Renal pelvis (tissue), 12 donors: ENCODE measurements at places on chromosomes 5 and 9. TPM values are rescaled to one million over a fixed set of nuclear protein-coding genes. Genes with fewer than 3 reads are reported as not detected.

DNA sequence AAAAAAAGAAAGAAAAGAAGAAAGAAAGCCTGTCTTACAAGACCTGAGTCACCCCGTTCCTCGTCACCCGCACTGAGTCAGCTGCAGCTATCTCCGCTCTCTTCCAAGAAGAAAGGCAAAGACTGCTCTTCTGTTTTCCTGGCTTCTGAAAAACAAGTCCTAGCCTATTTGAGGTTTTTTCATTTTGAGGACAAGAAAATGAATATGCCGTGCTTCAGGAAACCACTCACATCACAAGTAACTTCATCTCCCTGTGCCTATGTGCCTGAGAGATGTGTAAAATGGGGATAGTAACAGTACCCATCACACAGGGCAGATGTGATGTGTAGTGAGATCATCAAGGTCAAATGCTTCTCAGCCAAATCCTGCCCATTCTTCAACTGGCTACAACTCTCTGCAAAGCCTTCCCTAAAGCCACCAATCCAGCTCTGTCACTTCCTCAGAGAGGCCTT lies 78.4 kb downstream of the GLDC start:
- DNase-seq: no peak

DNA sequence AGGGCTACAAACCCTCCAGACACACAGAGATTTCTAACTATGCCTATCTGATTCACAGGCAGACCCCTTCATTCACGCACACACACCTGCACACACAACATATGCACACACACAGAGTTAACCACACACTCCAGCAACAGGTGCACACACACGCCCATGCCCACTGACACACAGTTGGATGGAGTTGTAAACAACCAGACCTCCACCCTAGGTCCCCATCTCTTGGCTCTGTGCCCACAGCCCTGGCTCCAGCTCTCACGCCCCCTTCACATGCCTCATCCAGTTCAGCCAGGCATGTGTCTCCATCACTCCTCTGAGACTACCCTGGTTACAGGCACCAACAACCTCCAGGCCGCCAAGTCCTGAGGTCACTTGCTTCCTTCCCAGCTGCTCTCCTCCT lies 61.1 kb downstream of the PSD2 start:
- DNase-seq: no peak

GRCh38 chr5:172616730-172617129 lies 24.3 kb upstream of the NEURL1B start:
- DNase-seq: peak; percentile 69

Gene IFNE
- polyA plus RNA-seq: 0.49 TPM

Gene FAM53C
- polyA plus RNA-seq: 39.7 TPM

DNA sequence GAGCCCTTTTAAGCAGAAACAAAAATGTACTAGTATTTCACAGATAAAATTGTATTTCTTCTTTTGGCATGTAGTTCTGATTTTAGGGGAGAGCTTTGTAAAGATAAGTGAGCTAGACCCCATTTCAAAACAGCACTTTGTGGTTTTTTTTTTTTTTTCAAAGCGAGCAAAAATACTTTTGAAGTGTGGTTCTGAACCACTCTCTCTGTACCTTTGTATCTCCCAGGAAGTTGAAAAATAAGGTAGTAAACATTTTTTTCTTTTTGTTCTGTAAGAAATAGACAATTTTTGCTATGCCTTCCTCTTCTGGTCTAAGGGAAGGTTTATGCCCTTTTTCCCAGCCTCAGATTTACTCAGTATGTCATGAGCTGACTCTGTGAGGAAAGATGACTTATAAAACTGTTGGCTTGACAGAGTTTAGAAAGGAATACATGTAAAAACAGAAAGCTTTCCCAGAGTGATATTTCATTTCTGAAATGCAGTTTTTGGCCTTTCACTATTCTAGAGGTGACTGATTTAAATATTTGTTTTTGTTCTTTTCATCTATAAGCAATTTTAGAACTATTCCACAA lies 12.5 kb downstream of the ERCC6L2 start:
- DNase-seq: no peak

- DNase-seq: no peak
These were observed 34.9 kb upstream of the N4BP3 start for GRCh38 chr5:178078197-178079010.

Gene TRPM6
- polyA plus RNA-seq: 0.61 TPM

GRCh38 chr5:121299153-121299552 lies 552.5 kb upstream of the FTMT start:
- DNase-seq: no peak

GRCh38 chr5:40682154-40683017 lies 2.7 kb downstream of the PTGER4 start:
- no peak for DNase-seq

DNA sequence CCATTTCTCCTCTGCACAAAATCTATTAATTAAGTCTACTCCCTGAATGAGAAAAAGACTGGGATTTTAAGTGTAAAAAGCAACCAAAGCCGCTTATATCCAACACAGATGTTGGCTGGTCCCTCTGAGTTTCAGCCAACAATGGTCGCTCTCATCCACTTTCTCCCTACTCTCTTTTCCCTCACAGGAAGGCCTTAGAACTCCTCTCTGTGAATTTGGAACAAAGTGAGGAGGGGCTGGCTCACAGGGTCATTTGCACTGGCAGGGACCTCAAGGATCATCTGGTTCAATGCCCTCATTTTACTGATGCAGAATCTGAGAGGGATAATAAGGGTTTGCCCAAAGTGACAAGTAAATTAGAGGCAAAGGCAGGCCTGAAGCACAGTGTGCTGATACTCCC lies 64.0 kb downstream of the DPYSL3 start:
- no peak for DNase-seq

Gene CORO2A
- polyA plus RNA-seq: 2.5 TPM

DNA sequence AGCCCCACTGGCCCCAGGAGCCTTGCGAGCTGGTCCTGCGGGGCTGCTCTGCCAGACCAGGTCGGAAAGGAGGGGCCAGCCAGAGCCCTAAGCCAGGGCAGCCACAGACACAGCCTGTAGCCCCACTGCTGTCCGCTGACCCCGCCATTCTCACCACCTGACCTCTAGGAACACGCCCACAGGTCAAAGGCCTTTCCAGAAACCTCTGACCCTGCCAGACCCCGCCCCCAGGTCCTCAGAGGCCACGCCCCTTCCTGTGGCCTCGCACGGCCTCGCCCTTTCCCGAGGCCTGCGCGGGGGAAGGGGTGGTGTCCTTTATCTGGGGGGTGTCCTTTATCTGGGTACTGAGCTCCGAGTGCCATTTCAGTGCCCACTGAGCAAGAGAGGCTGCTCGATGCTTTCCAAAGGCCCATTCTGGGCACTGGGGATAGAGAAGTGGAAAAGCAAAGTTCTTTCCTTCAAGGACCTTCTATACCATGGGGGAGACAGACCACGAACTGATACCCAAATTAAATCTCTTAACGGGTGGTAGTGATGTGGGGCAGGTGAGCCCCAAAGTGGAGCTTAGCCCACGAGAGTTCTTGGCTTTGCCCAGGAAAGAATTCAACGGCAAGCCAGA lies 46.5 kb downstream of the P4HA2 start:
- no peak for DNase-seq

Gene PPP1R26
- polyA plus RNA-seq: 34.1 TPM

DNA sequence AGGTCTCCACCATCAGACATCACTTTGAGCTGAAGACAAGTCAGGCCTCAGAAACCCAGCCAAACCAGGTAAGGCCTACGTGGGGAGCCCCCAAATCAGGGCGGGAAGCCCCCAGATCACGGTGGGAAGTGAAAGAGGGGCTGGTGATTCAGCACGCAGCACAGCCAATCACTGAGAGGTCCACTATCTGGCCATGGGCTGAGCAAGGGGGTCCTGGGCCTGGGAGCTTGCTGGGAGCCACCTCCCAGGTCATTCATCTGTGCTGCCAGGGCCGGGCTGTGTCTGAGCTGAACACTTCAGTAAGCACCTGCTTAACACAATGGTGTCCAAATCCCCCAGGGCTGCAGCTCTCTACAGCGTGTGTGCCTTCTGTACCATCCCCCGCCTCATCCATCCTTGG lies 15.5 kb downstream of the MED10 start:
- DNase-seq: no peak

- DNase-seq: no peak
These were observed 116.0 kb downstream of the FGF1 start for GRCh38 chr5:142569905-142570304.

GRCh38 chr5:138354926-138355378 lies 2.5 kb downstream of the KDM3B start:
- DNase-seq: peak; percentile 62

DNA sequence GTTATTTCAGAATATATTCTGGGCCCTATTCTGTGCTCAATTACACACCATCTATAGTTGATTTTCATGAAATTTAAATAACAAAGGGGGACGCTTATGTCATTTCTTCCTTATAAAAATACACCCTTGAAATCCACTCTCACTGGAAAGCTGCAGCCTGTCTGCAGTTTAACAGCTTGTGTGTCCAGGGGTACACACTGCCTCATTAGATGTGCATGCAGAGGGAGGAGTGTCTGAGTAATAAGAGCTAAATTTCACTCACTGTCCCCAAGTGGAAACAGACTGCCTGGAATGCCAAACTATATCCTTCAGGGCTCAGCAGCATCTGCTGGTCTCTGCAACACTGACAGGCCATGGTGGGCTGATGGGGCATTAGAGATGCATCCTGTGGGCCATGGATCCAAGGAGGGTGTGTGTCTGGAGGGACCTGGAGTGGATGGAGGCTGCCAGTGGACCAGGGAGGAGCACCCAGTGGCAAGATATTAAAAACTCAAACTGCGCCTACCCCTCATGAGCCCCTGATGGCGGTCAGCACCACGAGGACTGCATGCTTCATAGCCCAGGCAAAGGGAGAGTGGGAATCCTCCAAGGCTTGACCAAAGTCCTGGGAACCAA lies 15.8 kb upstream of the TIFAB start:
- no peak for DNase-seq

GRCh38 chr9:98259791-98260190 lies 4.3 kb upstream of the TBC1D2 start:
- DNase-seq: no peak

Gene ADGRD2
- 0.19 TPM for polyA plus RNA-seq

DNA sequence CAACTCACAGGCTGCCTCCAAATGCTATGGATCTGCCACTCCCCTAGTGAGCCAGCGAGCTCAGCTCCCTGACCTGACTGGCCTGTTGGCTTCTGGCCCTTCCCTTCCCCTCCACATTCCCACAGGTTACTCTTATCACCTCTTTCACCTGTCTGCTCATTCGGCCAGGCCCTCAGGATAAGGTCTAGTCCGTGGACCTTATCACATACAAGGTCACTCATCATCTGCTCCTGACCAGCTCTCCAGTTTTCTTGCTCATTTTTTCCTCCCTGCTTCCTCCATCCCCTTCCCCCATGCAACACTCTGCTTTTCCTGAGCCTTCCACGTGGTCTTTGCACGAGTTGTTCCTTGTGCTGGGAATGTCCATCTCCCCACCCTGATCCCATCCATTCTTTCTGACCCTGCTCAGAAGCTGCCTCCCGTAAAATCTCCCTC lies 25.9 kb upstream of the NDST1 start:
- no peak for DNase-seq

GRCh38 chr5:127369796-127370195 lies 79.2 kb downstream of the MEGF10 start:
- no peak for DNase-seq

DNA sequence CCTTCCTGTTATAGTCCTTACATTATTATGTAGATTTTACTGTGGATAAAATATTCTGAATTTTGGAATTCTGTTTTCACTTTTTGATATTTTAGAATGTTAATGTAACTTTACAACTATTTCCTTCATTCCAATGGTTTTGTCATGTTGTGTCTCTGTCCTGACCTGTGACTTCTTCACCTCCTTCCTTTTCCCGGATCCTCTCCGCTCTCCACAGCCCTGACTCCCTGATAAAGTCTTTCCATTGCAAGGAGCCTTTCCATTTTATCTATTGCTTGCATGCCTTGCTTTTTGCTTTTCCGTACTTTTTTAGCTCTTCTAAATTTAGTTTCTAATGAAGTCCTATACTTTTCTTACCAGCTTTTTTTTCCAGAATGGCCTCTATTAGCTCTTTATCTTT lies 117.6 kb upstream of the ARRDC3 start:
- DNase-seq: no peak

Gene TLE4
- polyA plus RNA-seq: 64.2 TPM

DNA sequence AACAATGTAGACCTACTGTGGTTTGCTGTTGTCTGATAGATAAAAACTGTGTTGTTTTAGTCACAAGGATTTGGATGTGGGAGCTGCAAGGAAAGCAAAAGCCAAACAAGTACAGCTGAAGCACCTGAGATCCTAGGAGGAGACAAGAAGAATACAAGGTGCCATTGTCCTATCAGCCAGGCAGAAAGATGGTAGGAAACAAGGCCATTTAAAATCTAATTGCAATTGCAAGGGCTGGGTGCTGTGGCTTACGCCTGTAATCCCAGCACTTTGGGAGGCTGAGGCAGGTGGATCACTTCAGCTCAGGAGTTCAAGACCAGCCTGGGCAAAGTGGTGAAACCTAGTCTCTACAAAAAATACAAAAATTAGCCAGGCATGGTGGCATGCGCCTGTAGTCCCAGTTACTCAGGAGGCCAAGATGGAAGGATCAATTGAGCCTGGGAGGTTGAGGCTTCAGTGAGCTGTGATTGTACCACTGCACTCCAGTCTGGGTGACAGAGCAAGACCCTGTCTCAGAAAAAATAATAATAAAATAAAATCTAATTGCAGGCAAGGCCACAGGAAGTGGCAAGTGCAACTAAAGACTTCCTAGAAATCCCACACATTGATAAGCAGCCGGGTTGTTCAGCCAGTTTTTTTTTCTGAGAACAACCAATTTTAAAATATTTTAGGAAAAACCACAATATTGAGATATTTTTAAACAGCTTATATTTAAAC lies 22.6 kb downstream of the DOCK8 start:
- DNase-seq: no peak

- no peak for DNase-seq
These were observed 66.3 kb upstream of the UNC5A start for GRCh38 chr5:176743868-176744583.
